ENCODE measurements at places on chromosomes 13 and 19.

- DNase-seq = no peak
Measured at GRCh38 chr19:58476498-58477015, 405 bp downstream of the ZNF446 start.

- no peak for DNase-seq
Measured at GRCh38 chr13:29515372-29515771, 80.1 kb downstream of the SLC7A1 start.

DNA sequence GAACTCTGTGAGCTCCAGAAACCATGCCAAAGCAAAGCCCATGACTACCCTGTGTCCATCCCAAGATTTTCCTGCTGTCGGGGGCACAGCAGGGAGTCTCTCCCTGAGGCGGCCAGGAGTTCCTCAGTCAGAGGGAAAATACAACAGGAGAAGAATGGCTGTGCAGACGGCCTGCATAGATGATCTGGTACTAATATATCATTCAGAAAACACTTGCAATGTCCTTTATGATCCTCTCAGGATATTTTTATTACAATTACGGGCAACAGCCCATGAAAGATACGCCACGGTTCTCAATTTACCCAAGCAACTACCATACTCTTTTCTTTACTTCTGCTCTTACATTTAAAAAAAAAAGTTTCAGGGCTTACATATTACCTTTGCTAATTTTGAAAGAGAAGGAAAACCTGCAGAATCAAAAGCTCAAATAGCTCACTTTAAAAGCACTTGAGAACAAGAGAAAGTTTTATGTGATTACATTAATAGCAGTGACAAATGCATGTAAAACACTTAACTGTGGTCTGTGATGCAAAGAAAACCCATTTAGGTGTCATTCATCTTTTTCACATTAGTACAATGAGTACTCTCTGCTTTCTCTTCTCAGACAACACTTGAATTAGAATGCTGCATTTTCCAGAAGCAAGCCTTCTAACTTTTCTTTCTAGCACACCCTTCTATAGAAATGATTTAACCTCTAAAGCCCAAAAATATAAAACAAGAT lies 460.8 kb downstream of the KLF5 start:
- no peak for DNase-seq

DNA sequence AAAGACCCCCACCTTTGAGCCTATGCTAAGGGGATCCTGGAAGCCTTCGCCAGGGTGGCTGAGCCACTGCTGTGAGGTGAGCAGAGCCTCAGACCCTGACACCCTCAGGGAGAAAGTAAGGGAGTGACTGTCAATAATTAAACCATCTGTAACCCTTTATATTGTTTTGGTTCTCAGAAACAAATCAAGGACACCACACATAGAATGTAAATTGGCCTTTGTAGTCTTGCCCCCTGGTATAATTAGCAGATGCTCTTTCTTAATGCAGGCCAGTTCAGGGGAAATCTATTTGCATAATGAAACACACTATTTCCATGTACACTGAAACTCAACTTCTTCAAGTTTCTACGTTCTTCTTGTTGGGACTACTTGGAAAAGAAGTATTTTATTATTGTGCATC lies 127.7 kb upstream of the EDNRB start:
- DNase-seq = no peak

DNA sequence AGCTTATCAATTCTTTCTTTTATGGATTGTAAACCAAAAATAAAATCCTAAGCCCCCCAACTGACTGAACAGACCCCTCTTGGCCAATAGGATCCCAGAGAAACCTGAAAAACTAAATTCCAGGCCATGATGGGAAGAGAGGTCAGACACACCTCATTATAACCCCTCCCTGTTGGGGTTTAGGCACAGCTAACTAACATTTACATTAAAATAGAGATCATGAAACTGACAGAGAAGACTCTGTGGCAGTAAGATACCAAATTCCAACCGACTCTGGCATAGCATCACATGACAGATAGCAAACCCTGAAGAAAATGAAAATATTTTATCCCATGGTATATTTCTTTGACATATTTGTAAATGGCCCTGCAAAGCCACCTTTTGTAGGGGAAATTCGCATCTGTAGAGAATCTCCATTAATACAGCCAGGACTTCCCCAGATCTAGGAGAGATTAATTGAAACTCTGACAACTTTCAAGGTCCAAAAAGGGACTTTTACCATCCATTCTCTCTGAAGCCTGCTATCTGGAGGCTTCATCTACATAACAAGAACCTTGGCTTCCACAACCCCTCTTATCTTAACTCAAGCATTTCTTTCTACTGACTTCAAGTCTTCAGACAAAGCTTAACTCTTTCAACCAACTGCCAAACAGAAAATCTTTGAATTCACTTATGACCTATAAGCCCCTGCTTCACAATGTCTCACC lies 27.1 kb upstream of the GAS6 start:
- DNase-seq = no peak

DNA sequence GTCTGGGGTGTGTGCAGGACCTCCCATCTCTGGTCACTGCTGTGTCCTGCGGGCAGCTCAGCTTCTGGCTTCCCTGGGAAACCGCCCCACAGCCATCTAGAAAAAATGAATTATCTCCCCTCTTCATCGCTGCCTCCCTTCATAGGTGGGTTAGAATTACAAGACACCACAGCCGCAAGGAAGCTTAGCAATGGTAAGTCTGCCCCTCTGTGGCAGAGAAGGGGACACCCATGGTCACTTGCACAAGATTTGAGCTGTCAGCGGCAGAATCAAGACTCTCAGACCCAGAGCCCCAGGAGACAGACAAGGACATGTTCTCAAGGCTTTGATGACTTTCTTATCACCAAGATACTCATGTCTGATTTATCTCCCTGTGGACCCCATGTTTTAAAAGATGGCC lies 110.8 kb upstream of the PABPC3 start:
- no peak for DNase-seq
